ENCODE measurements at places on chromosomes 3 and 15.

DNA sequence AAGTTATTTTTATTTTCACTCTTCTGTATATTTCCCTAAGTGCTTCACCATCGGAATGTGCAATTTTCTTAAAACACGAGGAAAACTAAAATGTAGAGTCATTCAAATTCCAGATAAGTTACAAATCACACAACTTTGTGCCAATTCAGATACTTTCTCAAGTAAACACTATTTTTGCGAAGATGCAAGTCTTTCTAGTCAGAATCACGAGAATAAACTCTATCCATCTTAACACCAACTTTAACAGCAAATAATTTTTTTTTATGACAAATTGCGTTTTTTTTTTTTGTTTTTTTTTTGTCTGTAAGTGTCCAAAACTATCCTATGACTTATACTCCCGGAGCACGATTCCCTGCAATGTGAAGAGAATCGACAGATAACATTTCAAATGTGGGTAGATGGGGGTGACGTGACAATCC lies 1.3 kb downstream of the STAG1 start:
- no peak for DNase-seq

DNA sequence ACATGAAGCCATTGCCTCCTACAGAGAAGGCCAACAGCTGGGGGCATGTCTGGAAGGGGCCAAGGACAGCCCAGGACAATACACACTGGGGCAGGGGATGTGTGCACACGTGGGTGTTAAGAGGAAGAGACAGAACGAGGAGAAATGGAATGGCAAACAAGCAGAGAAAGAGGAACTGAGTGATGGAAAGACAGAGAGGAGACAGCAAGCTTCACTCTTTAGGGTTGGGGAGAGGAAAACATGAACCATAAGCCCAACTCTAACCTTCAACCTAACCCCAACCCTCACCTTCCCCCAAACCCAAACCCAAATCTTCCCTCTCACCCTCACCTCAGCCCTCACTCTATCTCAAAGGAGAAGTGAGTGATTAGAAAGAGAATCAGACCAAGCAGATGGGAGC lies 11.9 kb upstream of the PARL start:
- DNase-seq: no peak

DNA sequence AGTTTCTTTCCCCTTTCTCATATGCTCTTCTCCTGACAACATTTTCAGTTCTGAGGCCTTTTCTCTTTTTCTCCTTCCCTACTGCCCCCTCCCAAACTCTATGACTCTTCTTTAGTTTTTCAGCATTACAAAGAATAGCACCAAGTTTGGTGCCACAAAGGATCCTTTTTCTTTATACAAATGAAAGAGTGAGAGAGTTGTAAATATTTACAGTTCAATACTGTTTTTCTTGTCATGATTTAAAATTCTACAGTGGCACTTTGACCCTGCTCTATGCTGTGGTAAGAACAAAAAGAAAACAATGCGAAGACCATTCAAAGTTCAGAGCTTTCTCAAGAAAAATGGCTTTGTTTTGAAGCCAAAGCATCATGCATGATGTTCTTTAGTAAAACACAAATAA lies 667.9 kb upstream of the SGO1 start:
- no peak for DNase-seq

- no peak for DNase-seq
These were observed 6.2 kb upstream of the TIMMDC1 start for GRCh38 chr3:119492128-119492527.

GRCh38 chr3:39269528-39269927 lies 10.3 kb downstream of the CX3CR1 start:
- no peak for DNase-seq

DNA sequence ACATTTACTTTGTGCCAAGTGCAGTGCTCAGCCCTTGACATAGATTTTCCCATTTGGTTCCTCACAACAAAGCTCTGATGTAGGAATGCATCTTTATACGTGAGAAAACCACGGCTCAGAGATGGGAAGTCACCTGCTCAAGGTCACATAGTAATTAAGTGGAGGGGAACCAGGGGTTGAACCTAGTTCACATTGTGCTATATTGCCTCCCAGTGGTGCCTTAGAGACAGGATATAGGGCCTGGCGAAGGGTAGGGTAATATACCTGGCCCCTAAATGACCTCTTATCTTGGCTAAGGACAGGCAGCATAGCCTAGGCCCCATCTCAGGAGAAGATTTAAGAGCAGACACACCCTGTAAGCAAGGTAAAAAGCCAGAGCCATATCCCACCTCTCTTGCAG lies 71.5 kb downstream of the FOXP1 start:
- DNase-seq: no peak

GRCh38 chr3:59884409-59884808 lies 834.6 kb upstream of the CFAP20DC start:
- no peak for DNase-seq

- DNase-seq: no peak
These were observed 218 bp upstream of the TRPC1 start for GRCh38 chr3:142723665-142723967.

DNA sequence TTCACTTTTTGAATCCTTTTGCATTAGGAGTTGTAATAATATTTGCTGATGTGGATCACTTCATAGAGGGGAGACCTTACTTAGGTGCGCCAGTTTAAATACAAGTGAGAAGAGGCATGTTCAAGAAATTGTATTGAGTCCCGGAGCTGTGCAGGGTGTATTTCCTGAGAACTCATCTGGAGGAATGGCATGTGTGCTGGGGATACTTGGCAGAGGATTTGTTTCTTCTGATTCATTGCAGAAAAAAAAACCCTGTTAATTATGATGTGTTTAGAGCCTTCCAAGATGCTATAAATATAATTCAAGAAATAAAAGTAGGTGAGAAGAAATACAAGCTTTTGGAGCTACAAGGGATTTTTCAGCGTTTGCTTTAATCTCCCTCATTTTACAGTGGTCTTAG lies 97.6 kb downstream of the TPRG1 start:
- DNase-seq: no peak

DNA sequence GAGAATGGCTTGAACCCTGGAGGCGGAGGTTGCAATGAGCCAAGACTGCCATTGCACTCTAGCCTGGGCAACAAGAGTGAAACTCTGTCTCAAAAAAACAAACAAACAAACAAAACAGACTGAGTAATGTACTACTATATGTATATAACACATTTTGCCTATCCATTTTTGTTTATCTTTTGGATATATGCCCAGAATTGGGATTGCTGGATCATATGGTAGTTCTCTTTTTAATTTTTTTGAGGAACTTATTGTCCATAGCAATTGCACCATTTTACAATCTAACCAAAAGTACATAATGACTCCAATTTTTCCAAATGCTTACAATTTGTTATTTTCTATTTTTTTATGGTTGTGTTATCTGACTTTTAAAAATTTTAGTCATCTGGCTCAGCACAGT lies 47.3 kb downstream of the GMPS start:
- DNase-seq: no peak

DNA sequence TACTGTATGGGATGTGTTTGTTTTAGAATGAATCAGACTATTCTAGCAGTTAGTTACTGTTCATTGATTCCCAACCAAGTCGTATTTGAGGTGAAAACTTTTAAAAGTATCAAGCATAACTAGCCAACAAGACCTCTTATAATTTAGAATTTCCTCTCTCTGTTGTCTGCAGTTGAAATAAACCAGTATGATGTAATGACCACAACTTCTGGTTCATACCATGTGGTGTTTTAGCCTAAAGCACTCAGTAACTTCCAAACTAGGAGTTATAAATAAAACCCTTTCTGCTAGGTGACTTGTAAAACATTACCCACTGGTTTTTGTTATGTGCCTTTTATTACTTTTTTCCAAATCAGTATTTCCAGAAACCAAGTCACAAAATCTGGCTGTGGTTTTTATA lies 19.8 kb upstream of the P2RY12 start:
- no peak for DNase-seq

- DNase-seq: no peak
These were observed 2.2 kb downstream of the ST6GAL1 start for GRCh38 chr3:186932281-186933181.

DNA sequence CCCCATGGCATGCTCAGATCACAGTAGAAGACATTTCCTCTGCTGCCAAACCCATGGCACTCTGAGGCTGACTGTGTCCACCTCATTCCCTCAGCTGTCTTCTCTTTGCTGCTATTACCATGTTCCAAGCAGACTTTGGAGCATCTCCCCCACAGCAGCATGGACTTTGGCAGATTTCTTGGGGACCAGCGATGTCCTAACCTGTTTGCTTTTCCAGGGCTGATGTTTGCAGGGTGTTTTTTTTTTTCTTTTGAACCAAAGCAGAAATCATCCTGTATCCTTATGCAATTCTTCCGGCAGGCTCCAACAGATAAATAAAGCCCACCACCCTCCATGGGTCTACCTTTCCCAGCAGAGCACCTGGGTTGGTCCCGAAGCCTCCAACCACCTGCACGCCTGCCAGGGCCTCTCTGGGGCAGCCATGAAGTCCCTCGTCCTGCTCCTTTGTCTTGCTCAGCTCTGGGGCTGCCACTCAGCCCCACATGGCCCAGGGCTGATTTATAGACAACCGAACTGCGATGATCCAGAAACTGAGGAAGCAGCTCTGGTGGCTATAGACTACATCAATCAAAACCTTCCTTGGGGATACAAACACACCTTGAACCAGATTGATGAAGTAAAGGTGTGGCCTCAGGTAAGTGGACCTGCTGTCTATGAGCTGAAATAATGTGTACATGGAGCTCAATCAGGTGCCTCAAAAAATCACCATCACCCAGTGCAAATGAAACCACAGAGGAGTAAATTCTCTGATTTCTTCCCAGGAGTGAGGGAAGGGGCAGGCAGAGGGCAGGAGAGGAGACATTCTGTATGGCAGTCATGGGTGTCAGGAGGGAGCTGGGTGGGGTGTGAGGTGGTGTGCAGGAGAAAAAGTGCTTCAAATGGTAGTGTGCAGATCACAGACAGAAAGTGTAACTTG lies at the start of gene AHSG:
AHSG (plus strand) TSS at position 340 of the 916 bp plus-strand sequence; CDS start at position 422, 82 bp downstream.
- DNase-seq: no peak

DNA sequence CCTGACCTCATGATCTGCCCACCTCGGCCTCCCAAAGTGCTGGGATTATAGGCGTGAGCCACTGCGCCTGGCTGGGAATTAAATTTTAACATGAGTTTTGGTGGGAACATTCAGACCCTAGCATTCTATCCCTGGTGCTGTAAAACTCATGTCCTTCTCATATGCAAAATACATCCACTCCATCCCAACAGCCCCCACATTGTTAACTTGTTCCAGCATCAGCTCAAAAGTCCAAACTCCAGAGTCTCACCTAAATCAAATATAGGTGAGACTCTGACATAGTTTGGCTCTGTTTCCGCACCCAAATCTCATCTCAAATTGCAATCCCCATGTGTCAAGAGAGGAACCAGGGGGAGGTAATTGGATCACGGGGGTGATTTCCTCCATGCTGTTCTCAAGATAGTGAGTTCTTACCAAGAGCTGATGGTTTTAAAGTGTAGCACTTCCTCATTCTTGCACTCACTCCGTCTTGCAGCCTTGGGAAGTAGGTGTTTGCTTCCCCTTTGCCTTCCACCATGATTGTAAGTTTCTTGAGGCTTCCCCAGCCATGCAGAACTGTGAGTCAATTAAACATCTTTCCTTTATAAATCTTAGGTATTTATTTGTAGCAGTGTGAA lies 96.2 kb upstream of the PLCL2 start:
- DNase-seq: no peak

All from vagina (tissue), 2 donors.